Stimulated activated CD8-positive, alpha-beta memory T cell treated with anti-CD3 and anti-CD28 coated beads, Interleukin-7, amount 100 ng/mL, for 4 hours (primary cell): ENCODE measurements at places on chromosomes 1 and 21.

GRCh38 chr21:46150073-46150472, 5.3 kb downstream of the FTCD start:
- no peak for DNase-seq

DNA sequence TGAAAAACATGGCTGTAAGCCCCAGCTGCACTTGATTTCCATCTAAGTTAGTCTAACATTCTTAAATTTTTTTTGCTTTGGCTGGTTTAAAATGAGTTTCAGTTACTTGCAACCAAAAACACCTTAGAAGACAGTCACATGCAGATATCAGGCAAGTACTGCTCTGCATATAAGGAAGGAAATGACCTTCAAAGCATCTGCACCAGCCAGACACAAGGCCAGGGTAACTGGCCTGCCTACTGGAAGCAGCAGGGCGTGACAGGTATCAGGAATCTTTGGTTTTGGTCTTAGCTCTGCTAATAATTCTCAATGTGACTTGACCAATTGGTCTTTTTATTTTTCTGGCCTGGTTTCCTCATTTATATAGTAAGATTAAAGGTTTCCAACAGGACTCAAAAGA, 33.5 kb downstream of the SCYL3 start:
- no peak for DNase-seq

DNA sequence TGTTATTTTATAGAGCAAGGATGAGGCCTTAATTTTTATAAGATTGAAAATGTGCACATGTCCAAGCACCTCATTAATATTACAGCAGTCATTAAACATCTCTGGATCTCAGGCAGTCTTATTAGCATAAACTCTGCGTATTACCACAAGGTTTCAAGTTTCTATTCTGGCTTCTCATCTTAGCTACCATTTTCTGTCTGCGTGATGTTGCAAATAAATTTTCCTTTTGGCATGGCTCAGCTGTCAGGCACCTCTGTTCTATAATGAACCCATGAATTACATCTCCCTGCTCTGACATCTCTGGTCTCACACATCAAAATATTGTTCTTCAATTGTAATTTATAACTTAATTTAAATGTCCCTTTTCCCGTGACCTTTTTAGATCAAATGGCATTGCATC, 156.5 kb downstream of the SLC45A1 start:
- DNase-seq: no peak

DNA sequence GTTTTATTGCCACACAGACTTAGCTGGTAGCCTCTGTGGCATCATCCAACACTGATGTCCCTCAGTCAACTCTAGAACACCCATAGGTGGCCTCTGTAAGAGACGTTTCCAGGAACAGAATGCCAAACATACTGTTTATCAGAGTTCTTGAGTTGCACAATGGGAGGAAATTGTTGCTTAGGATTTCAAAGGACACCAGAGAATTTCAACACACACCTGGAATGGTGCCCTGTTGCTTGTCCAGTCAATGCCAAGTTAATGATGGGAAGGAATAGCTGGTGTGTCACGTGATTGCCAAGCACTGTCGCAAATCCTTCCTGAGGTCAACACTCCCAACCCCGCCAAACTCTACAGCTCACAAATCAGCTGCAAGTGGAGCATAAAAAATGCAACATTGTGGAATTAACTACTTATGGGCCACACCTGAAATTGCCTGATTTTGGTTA, 28.6 kb upstream of the DUSP23 start:
- DNase-seq: no peak

DNA sequence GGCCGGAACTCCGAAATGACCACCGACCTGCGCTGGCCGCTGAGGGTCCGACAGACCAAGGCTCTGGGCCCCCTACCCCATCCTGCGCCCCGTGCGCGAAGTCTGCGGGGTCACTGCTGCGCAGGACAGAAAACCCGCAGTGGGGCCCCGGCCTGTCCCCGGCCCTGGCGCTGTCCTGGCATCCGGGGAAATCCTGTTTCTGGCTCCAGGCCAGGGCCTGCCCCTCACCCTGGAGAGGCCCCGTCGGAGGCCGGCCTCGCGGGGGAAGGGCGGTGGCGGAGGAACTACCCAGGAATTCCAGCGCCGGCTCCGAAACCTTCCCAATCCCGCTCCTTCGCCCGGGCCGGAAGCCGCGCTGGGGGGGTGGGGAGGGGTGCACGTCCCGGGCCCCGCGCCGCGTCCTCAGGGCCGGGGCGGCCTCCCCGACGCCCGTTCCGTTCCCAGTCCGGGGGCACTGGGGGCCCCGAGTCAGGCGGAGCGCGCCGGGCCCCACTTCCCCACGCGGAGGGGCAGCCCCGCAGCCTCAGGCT, 77.0 kb downstream of the MORN1 start:
- no peak for DNase-seq

GRCh38 chr1:94619731-94620130, 78.2 kb upstream of the F3 start:
- no peak for DNase-seq

DNA sequence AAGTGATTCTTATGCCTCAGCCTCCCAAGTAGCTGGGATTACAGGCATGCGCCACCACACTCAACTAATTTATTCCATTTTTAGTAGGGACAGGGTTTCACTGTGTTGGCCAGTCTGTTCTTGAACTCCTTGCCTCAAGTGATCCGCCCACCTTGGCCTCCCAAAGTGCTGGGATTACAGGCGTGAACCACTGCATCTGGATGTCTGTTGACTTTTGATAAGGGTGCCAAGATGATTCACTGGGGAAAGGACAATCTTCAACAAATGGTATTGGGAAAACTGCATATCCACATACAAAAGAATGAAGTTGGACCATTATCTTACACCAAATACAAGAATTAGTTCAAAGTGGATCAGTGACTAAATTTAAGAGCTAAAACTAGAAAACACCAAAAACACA, 19.8 kb downstream of the RO60 start:
- DNase-seq: no peak

DNA sequence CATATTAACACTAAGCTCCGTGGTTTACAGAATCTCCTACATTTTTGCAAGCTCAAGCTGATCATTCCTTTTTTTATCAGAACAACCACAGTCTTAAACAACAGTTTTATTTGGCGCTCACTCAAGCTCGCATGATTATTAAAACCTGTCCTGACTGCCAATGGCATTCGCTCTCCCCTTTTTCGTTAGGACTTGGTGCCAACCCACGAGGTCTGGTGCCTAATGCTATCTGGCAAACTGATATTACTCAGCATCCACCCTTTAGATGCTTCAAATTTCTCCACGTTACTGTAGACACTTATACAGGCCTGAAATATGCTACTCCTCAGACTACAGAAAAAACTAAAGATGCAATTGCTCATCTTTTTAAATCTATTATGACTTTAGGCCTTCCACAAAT, 23.0 kb upstream of the ITLN1 start:
- no peak for DNase-seq

- peak; percentile 20 for DNase-seq
Observed at GRCh38 chr1:44318097-44319088, 36.7 kb downstream of the ERI3 start.

GRCh38 chr1:31843506-31843905, 27.7 kb upstream of the SPOCD1 start:
- no peak for DNase-seq
